ENCODE measurements at places on chromosomes 3 and 15.

- DNase-seq, result no peak
These were observed 33.6 kb downstream of the GPR171 start for GRCh38 chr3:151169262-151169947.

GRCh38 chr3:158148218-158148617 lies 38.3 kb downstream of the RSRC1 start:
- DNase-seq, result no peak

- no peak for DNase-seq
These were observed 98.2 kb downstream of the TJP1 start for GRCh38 chr15:29724026-29724425.

- no peak for DNase-seq
These were observed 239.0 kb upstream of the KCNMB2 start for GRCh38 chr3:178297199-178297598.

- DNase-seq, result no peak
These were observed 278.4 kb upstream of the ZPLD1 start for GRCh38 chr3:102156426-102156825.

DNA sequence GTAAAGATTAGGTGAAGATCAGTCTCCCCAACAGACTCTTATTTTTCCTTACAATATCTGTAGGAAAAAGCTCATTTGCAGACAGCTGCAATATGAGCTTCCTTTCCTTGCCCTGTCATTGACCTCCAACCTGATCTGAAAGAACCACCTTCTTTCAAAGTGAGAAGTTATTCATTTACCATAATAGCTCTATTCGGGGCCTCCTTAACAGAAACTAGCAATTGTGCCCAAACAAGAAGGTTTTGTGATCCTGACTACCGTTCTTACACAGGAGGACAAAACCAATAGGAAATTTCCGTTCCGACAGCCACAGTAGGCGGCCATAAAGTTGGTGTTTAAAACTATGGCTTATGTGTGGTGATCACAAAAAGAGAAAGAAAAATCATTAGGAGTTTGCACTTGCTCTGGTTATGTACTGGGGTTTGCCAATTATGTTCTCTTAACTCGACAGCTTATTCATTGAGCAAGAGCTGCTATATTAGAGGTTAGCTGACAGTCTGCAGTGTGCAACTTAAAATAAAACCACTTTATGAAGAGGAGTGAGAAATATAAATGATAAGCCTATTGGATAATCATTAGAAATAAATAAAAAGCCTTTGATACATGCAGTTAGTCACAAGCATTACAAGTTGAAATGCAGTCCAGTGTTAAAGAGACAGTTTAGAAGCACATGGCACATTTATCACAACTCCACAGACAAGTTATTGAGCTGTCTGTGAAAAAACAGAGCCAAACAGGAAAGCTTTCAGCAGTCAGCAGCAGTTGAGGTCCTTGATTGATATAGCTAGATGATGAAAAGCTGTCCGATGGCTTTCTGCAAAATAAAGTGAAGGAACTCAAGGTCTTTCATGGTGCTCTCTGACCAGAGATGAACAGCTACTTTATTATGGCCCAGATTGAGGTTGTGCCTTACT lies 199.8 kb downstream of the WDR72 start:
- DNase-seq, result no peak

DNA sequence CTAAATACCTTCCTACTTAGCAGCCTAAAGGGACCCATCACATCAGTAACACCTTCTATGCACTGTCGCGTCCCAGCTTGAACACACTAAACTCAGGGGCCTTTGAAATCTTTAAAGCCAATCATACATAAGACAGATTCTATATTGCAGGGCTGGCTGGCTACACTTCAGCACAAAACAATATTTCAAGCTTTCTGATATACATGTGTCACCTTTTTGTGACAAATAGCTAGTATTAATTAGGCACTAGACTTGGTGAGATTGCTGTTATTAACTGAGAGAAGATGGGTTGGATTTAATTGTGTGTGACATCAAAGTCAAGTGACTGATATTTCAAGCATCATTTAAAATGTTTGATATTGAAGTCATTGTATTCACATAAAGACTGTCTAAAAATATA lies 148.4 kb downstream of the ZIC4 start:
- no peak for DNase-seq

GRCh38 chr3:159844801-159845261 lies 143.8 kb upstream of the IL12A start:
- DNase-seq, result no peak

DNA sequence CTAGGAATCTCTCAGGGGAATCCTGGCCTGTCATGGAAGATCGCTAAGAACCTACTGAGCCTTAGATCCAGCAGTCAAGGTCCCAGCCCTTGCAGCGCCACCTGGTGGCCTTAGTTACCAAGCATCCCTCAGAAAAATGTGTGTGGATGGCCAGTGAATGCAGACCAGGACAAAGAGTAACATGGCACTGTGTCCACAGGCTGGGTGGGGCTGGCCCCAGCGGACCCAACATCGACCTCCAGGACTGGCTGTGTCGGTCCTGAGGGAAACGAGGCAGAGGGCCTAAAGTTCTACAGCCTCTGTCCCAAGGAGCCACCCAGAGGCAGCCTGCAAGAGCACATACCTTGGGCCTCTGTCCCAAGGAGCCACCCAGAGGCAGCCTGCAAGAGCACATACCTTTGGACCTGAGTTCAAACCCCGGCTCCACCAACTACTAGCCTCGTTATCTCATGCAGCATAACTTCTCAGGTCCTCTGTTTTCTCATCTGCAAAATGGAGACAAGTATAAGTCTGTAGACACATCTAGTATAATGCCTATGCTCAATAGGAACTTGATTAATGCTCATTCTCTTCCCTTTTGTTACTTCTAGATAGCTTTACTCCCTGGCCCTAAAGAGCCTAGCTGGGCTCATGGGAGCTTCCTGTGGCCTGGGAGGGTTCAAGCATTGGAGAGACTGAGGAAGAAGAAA lies 57.5 kb upstream of the HERC1 start:
- peak; percentile 67 for DNase-seq

GRCh38 chr3:184143327-184143726 lies 8.2 kb downstream of the EIF2B5 start:
- no peak for DNase-seq

DNA sequence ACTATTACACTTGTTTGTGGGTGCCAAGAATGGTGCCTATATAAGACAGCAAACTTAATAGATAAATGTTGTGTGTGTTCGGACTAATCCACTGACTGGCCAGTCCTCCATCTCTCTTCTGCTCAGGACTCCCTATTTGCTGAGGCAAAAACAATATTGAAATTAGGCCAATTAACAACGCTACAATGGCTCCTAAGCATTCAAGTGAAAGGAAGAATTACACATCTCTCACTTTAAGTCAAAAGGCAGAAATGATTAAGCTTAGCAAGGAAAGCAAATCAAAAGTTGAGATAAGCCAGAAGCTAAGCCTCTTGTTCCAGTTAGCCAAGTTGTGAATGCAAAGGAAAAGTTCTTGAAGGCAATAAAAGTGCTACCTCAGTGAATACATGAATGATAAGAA lies 126.9 kb downstream of the CCNL1 start:
- no peak for DNase-seq

GRCh38 chr15:87047203-87047965 lies 967.7 kb downstream of the AGBL1 start:
- DNase-seq, result no peak

DNA sequence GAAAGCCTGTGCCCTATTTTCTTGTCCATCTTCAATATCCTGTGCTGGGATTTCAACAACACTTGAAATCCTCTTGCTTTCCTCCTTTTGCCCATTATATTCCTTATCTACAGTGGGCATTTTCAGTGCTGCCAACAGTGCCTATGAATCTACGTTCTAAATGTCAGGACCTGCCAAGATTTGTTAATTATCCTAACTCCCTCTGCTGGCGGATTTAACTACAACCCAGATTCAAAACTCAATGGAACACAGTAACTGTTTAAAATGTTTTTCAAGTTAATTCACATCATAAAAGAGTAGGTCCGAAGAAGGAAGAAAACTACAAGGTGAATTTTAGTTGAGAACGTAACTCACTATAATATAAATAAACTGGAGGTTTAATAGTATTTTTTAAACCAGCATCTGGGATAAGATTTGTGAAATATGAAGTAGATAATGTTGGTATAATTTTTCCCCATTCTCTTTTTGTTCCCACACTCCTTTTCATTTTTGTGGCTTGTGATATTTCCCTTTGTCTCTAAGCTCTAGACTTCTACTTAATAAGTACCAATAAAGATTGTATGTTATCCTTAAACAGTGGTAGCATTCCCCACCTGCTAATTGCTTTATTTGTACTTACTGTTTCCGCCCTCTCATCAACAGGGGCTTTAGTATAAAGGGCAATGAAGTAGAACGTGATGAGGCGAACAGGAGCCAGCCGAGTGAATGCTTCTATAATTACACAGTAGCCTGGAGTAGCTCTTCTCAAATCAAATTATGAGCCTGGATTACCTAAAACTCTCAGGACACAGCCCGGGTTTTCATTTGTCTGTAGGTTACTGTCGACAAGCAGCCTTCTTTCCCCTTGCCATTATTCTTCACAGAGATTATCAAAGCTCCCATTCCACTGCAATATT lies 302.5 kb upstream of the ATP11B start:
- DNase-seq, result no peak

DNA sequence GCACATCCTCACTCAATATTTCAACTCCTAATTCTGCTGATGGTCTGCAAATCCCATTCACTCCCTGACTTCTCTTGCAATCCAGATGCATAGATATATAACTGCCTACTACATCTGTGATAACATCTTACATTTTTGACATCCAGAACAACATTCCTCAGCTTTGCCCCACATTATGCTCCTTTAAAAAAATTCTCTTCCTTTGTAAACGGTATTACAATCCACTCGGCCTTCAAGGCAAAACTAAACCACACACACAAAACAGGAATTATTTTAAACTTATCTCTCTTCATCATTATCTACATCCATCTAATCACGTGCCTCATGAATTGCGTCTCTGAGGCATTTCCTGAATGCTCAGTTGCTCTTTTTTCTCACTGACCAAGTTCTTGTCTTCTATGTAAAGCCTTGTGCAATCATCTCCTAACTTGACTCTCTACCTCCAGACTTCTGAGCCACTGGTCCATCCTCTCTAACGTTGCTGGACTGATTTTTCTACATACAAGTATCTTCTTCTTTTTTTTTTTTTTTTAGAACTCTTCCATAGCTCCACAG lies 117.0 kb downstream of the SATB1 start:
- no peak for DNase-seq

DNA sequence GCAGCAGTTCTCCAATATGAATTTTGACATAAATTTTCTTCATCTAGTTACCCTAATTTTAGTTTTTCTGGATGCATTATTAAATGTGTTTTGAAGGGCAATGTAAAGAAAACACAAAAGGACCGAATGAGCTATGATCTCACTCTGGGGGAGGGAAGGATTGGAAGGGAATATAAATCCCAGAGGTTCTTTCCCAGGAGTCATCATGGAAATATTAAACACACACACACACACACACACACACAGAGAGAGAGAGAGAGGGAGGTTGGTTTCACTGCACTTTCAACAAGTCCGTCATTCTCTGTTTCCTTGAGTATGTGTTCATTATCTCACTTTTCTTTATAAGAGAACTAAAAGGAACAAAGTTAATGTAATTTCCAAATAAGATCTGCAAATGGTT lies 70.7 kb upstream of the DCBLD2 start:
- DNase-seq, result no peak

- DNase-seq, result no peak
These were observed 6.1 kb upstream of the GPR62 start for GRCh38 chr3:51949121-51949520.

DNA sequence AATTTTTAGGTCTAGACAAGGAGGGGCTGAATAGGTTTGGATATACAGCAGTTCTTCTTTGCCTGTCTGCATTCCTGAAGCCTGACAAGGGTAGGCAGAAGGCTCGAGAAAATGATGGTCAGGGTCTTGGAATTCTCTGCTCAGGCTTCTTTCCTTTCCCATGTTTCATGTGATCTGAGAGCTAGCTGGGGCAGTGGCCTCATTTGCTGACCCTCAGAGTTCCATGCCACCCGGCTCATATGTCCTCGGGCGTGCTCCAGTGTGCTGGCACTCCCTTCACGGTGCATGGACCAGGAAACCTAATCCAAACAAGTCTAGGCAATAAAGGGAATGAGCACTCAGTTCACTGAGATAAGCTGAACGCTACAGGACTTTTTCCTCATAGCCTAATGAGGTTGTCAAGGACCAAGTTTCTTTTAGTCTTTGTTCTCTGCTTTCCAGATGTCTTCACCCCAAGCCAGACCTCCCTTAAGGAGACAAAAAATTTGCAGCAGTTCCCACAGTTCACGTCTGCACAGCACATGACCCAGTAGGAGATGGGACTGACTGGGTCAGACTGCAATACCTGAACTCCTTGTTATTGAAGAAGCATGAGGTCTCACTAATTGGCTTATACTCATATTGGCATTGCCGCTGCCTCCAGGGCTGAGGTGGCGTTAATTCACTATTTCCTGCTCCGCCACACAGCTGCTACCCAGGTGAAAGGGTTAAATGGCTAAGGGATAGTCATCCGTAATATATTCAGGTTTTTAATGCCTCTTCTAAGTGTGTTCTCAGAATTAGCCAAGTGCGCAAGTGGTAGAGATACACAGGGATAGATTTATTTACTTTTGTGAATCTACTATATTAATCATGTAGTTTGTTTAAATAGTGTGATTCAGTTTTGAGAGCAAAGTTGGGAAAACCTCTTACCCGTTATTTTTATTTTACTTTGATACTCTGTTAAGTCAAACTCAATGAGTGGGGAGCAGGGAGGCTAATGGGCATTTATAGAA lies 15.3 kb upstream of the RTP4 start:
- DNase-seq, result no peak

DNA sequence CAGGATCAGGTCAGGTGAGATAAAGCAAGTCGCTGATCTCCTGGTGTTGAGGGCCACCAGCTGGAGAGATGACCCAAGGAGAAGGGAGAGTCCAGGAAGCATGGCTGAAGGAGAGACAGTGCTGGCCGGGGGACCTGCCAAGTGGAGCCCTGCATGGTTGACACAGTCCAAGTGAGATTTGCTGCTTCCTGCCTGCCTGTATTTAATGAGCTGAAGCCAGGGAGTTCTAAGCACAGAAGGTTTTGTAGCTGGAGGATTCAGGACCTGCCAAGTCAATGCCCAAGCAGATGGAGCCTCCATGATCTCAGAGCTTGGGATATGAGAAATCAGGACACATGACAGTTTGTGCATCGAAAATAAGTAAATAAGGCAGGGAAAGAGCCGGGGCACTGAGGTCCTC lies 125.6 kb downstream of the SRGAP3 start:
- no peak for DNase-seq

GRCh38 chr3:40450438-40450837 lies 6.7 kb upstream of the RPL14 start:
- DNase-seq, result no peak

All from CD4-positive, alpha-beta T cell (primary cell).